ENCODE measurements at places on chromosomes 12 and 14.

- DNase-seq = no peak
Observed at GRCh38 chr12:2366711-2367110, 313.9 kb downstream of the CACNA1C start.

- DNase-seq = peak; percentile 6
Observed at GRCh38 chr12:47686645-47687240, 19.1 kb downstream of the RPAP3 start.

- DNase-seq = no peak
Observed at GRCh38 chr14:53064475-53064874, 88.6 kb downstream of the DDHD1 start.

DNA sequence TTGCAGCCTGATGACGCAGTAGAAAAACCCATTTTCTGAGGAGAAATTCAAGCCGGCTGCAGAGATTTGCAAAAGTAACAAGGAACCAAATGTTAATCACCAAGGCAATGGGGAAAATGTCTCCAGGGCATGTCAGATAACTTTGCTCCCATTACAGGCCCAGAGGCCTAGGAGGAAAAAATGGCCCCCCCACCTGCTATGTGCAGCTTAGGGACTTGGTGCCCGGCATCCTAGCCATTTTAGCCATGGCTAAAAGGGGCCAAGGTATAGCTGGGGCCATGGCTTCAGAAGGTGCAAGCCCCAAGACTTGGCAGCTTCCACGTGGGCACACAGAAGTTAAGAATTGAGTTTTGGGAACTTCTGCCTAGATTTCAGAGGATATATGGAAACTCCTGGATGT lies 351.9 kb downstream of the RGS6 start:
- DNase-seq = no peak

DNA sequence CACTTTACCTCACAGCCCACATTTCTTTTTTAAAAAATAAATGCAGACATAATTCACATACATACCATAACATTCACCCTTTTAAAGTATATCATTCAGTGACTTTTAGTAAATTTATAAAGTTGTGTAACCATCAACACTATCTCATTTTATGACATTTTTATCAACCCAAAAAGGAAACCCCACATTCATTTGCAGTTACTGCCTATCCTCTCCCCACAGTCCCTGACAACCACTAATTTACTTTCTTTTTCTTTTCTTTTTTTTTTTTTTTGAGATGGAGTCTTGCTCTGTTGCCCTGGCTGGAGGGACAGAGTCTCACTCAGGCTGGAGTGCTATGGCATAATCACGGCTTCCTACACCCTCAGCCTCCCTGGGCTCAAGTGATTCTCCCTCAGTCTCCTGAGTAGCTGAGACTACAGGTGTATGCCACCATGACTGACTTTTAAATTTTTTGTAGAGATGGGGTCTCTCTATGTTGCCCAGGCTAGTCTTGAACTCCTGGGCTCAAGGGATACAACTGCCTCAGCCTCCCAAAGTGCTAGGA lies 1.5 kb upstream of the EP400 start:
- DNase-seq = no peak

DNA sequence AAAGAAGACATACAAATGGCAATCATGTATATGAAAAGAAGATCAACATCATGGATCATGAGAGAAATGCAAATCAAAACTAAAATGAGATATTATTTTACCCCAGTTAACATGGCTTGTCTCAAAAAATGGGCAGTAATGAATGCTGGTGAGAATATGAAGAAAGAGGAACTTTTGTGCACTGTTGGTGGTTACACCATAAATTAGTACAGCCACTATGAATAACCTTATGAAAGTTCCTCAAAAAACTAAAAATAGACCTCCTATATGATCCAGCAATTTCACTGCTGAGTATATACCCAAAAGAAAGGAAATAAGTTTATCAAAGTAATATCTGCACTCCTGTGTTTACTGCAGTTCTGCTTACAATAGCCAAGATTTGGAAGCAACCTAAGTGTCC lies 151.7 kb downstream of the PDZRN4 start:
- no peak for DNase-seq

DNA sequence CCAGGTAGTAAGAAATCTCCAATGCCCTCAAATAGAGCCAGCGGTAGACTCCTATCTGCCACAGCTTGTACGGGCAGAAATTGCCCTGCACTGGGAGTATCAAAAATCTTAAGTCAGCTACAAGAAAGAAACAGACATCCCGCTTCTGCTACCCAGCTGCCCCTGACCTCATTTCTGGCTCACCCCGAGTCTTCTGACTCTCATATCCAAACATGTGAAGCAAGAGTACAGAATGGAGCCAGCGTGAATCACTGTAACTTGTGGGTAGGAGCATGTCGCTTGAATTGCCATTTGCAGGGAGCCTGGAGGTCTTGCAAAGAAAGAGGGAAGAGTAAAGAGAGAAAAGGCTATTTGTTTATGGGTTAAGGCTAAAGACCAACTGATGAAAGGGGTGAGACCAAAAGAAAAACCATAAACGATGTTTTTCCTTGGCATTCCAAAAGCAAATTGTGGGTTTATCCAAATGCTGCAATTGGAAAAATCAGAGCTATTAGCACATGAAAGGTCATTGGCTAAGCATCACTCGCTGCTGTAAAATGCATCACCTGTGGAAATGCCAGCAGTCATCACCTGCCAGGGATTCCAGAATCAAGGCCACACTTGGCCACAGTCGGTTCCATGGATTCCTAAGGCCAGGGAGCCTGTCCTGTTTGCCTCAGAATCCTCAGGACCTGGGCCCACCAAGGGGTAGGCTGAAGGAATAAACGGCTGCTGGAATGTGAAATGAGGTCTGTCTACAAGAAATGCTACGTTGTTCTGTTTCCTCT lies 86.6 kb downstream of the FOXN3 start:
- DNase-seq = no peak

DNA sequence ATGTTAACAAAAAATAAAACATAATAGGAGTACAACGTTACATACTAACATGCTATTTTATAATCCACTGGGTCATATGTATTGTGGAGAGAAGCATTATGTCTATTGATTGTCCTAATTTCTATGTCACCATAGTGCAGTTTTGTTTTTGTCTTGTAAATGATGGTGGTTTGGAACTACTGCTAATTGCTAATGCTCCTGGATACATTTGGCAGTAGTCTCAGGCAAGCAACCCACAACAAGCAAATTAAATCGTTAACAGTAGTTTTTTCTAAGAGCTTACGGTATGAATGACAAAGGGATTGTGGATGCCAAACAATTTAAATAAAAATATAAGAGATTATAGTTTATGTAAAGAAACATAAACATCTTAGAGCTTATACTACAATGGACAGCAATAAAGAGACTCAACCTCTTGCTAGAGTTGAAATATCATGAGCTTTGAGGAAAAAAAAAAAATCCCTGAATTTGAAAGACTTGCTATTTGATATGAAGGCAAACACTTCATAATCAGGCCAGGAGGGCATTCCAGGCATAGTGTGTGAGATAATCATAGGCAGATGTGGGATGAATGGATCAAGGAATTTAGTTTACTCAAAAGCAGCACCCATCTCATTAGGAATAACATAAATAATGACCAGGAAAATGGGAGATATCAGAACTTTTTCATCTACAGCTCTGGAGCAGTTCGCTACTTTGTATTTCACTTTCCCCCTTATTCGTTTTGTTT lies 181.3 kb downstream of the CCDC59 start:
- DNase-seq = no peak

- DNase-seq = no peak
Observed at GRCh38 chr12:90166671-90167070, 458.0 kb upstream of the ATP2B1 start.

DNA sequence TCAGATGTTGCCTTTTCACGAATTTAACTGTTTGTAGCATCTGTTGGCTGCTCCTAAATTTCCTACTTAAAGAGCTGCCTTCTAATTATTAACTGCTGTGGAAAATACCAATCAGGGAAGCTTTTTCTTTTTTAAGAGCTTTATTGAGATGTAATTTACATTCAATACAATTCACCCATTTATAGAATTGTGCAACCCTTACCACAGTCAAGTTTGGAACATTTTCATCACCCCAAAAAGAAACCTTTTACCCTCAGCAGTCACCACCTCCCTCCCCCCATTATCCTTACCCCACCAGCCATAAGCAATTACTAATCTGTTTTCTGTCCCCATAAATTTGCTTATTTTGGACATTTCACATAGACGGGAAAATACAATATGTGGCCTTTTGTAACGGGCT lies 1.4 kb downstream of the PCNX4 start:
- DNase-seq = no peak

- DNase-seq = peak; percentile 76
Observed at GRCh38 chr14:70665448-70666360, 24.0 kb downstream of the TTC9 start.

- DNase-seq = no peak
Observed at GRCh38 chr14:94021001-94021400, 5.1 kb upstream of the OTUB2 start.

GRCh38 chr12:108581311-108582227 lies 16.3 kb downstream of the TMEM119 start:
- DNase-seq = no peak

GRCh38 chr12:72267974-72268373 lies 4.2 kb upstream of the TRHDE start:
- peak; percentile 20 for DNase-seq

Data from small intestine (tissue), 16 donors.